Amniotic stem cell (primary cell): ENCODE measurements at places on chromosomes 11 and 22.

DNA sequence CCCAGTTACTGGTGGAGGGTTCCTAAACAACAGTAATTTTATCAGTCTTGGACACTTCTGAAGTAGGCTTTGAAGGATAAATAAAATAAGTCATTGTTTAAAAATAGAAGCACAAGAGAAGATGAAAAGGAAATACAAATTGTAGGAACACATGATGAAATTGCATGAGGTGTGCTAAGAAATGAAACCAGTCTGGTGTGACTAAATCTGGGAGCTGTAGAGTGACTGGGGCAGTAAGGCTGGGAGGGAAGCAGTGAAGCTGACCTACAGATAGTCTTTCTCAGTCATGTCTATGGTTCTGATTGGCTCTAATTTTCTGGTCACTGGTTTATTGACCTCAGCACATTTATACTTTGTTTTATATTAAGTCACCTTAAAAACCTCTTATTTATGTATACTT, 139.1 kb downstream of the SLC17A6 start:
- DNase-seq: no peak

DNA sequence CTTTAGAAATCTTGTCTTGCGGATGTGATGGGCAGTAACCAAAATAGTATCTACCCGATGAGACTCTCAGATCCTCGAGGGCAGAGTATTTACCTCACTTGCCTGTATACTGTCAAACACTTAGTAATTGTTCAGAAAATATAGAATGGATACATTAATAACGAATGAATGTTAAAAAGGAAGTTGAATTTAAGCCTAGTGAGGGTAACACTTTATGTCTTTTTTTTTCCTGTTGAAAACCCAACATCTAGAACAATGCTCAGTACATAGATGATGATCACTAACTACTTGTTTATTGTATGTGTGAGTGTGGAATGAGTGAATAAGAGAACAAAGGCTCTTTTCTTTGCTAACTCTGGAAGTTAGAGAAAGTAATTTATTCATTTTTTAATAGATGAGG, 195.7 kb downstream of the MIAT start:
- DNase-seq: no peak

GRCh38 chr11:93248602-93249001, 50.8 kb upstream of the SLC36A4 start:
- no peak for DNase-seq

- no peak for DNase-seq
These were observed 2.0 kb upstream of the CAPN5 start for GRCh38 chr11:77064648-77065217.

DNA sequence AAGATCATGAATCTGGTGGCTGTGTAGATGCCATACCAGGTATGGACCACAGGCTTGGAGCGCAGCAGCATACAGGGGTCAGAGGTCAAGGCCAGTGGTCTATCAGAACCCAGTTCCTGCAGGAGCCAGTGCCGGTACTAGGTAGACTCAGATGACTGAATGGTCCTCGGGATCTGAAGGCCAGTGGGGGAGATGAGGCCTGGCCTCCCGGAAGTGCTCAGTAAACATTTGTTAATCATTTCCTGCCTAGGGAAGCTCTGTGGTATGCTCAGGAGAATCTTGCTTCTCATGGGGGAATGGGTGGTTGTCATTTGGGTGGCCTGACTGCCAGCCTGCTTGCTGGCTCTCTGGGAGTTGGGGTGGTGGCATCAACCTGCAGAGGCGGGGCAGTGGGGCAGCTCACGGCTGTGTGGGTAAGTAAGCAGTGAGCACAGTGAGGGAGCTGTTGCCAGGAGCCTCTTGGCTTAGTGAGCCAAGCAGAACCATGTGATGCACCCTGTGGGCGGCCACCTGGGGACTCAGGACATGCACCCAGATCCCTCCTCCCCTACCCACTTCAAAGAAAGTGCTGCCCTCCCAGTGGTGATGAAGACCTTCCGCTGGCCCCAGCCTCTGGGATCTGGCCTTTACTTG, 33.0 kb downstream of the PTPRJ start:
- DNase-seq: no peak
